SK-N-MC (cell line): ENCODE measurements at places on chromosomes 5 and 9.

GRCh38 chr5:59051951-59052350, 469.1 kb downstream of the RAB3C start:
- DNase-seq = no peak

GRCh38 chr9:107208121-107208520, 75.0 kb upstream of the RAD23B start:
- DNase-seq = no peak

GRCh38 chr9:81787747-81788632, 98.6 kb upstream of the TLE1 start:
- DNase-seq = no peak

GRCh38 chr5:133861161-133861737, 107.2 kb downstream of the C5orf15 start:
- DNase-seq = no peak

GRCh38 chr9:2012347-2012746, 2.8 kb upstream of the SMARCA2 start:
- DNase-seq = no peak

DNA sequence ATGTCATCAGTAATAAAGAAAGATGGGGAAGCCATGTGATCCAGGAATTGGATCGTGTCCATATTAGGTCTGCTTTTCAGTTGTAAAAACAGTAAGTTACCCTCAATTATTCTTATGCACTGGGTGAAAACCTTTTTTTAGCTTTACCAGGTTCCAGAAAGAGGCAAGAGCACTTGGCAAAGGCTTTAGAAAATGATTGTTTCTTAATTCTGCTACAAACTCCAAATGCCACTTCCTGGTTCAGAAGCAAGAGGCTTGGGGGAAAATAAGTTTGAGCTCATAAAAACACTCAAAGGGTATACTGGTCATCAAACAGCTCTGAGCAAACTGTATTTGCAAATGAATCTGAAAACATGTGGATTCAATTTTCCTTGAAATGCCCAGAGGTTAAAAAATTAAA, 615.6 kb downstream of the EBF1 start:
- no peak for DNase-seq

DNA sequence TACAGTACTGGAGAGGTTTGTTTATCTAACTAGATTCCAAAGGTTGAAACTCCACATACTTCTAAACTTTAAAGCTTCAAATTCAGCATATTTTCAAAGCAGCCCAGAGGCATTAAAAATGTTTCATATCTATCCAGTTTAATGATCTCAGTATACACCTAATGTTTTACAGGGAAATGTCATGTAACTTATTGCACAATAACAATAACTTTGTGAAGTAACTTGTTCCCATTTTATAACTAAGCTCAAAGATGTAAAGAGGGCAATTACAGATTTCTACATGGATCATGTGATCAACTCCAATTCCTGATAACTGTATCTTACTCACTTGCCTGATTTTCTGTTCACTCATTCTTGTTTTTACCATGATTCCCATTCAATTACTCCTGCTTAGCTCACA, 610.0 kb downstream of the TAF11L14 start:
- peak; percentile 6 for DNase-seq

GRCh38 chr9:69107771-69108170, 66.3 kb upstream of the TJP2 start:
- no peak for DNase-seq

DNA sequence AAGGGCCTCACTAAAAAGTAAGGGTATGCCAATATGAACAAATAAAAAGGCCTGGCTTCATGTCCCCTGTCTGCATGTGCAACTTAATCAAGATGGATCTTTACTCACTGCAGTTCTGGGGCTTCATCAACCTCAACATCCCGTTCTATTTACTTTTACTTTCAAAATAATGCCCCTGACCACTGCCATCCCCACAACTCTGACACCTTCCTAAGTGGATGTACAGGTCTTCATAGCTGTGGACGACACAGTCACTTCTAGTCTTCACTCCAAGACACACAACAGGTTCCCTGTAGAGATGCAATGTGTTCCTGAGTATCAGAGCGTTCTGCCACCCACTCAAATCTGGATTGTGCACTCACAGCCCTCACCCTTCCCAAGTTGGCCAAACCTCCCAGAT, 136.1 kb downstream of the ENC1 start:
- no peak for DNase-seq

- peak; percentile 62 for DNase-seq
Measured at GRCh38 chr5:91928754-91929521, 545.8 kb upstream of the ARRDC3 start.

- DNase-seq = no peak
Measured at GRCh38 chr9:117825609-117826347, 121.6 kb downstream of the TLR4 start.

DNA sequence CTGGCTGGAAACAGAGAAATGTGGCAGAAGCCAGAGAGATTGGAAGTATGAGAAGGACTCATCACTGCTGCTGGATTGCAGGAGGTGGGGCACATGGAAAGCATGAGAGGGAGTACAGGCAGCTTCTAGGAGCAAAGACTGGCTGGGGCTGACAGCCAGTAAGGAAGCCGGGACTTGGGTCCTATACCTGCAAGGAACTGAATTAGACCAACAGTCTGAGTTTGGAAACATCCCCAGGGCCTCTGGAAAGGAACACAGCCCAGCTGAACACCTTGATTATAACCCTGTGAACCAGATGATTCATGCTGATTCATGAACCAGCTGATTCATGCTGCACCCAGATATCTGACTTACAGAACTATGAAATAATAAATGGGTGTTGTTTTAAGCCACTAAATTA, 93.4 kb downstream of the OSTF1 start:
- DNase-seq = no peak

- no peak for DNase-seq
Measured at GRCh38 chr5:41414598-41414997, 95.8 kb downstream of the PLCXD3 start.

- no peak for DNase-seq
Measured at GRCh38 chr9:114722081-114722621, 40.2 kb upstream of the TEX48 start.

- DNase-seq = no peak
Measured at GRCh38 chr5:173397516-173397915, 69.3 kb upstream of the STC2 start.
